ENCODE measurements at places on chromosomes 2 and 18.
A peak's percentile ranks its signal among the peaks of the same experiment; 100 is the strongest.

DNA sequence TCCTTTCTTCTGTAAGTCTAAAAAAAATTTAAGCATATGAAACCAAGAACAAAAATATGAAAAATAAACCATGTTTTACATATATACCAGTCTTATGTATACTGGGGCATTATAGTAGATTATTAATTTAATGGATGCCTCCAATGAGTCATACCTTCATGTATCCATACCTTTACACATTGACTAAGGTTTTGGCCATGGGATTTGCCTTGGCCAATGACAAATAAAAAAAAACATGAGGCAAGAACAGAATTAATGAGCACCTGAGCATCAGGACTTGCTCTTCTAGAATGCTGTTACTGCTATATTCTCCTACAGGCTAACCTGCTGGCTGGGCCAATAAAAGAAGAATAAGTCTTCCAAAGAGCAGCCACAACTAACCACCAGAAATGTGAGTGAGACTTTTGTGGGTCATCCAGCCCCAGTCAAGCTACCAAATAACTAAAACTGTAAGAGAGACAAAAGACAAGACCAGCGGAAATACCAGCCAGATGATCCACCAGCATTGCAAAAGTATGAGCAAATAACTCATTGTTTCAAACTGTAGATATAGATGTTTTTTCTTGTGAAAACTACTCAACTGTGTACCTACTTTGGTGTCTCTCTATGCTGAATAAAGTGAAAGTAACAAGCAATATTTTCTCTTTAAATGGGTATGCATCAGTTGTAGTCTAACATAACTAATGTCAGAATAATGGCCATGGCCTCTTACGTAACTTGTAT lies 749.6 kb upstream of the VRK2 start:
- DNase-seq, result no peak

- DNase-seq, result no peak
Measured at GRCh38 chr2:109472974-109473373, 140.8 kb downstream of the SEPTIN10 start.

GRCh38 chr2:45643095-45643494 lies 8.4 kb upstream of the PRKCE start:
- DNase-seq, result peak; percentile 39

DNA sequence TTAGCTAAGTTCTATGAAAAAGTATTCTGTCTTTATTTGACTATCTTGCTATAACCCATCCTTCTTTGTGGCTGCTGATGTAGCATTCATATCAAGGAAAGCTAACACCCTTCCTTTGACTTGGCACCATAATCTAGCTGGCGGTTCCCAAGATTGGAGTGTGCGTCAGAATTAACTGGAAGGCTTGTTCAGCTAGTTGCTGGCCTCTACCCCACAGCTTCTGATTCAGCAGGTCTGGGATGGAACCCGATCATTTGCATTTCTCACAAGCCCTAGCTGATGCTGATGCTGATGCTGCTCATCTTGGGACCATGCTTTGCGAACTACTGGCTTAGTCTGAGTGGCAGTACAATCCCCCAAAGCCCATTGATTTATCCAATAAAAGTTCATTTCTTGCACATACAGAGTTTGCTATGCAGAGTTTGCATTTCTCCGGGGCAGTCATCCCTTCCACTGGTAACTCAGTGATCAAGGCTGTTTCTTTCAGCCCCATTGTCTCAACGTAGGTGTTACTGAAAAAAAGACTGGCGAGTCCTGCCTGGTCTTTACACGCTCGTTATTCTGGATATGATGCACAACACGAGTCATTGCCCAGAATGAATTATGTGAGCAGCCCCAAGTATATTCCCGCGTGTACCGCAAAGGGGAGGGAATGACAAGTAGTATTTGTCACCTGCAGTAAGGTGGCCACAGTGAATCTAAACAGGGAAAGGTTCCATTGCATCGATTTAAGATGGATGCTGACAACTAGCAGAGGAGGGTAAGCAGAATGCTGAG lies 96.5 kb downstream of the ZNF532 start:
- DNase-seq, result no peak

- DNase-seq, result peak; percentile 92
Measured at GRCh38 chr18:76493213-76494161, 1.6 kb downstream of the ZNF516 start.

- DNase-seq, result no peak
Measured at GRCh38 chr2:29106256-29106655, 9.0 kb upstream of the CLIP4 start.

- DNase-seq, result no peak
Measured at GRCh38 chr2:102130647-102130991, 11.9 kb upstream of the IL1R1 start.

GRCh38 chr18:6561862-6562291 lies 147.2 kb upstream of the L3MBTL4 start:
- DNase-seq, result no peak

DNA sequence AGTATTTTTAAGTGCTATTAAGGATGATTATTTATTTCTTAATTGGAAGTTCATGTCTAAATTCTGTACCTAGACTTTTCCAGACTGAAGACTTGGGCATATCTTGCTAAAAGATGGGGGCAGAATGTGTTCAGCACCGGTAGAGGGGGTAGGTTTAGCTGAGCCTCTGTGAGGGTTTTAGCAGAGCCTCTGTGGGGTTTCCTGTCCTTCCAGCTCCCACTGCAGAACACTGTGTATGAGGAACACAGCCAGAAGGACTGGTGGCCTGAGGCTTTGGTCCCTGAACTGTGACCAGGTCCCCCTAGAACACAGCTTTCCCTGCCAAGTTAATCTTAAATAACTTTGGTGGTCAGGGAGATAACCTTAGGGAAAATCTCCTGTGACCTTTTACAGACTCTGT lies 123.4 kb upstream of the EPC2 start:
- DNase-seq, result no peak

DNA sequence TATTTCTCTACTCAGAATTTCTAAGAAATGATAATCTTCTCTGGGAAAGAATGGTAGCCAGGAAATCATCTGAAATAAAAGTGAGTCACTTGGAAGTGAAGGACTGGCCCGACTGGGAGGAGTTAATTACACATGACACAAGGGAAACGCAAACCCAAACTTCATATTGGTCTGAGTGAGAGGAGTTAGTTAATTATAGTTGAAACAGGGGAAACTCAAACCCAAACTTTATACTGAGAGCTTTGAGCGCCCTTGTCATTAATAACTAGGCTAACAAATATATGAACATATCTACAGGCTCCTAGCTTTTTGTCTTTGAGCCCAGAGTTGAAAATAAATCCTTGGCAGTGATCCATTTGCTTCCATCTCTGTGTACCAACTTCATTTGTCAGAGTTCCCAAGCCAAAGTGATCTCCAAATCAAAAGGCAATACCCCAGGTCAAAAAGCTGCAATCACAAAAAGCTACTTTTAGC lies 187.8 kb upstream of the COL3A1 start:
- no peak for DNase-seq
